Fibroblast of skin of right quadriceps (primary cell): ENCODE measurements at places on chromosomes 2 and 18.
A peak's percentile ranks its signal among the peaks of the same experiment; 100 is the strongest.

DNA sequence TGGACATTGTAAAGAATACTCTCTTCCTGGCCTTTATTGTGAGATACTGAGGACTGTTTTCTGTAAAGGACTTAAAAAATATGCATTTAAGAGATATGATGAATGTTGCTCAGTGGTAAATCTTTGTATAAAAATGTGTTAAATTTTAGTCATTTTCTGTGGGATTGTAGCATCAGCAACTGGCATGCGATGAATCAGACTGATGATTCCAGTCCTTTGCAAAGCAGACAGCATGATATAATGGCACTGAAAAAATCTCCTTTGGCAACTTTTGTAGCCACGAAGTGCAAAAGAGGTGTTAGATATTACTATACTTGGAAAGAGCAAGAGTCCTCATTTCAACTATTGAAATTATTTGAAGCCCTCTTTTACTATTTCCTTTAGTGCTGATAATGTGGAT, 678.7 kb downstream of the PLCL1 start:
- DNase-seq = peak; percentile 66

GRCh38 chr2:241617431-241618154, 19.4 kb downstream of the THAP4 start:
- DNase-seq = no peak

- DNase-seq = no peak
Observed at GRCh38 chr2:3575534-3576262, 638 bp downstream of the RPS7 start.

DNA sequence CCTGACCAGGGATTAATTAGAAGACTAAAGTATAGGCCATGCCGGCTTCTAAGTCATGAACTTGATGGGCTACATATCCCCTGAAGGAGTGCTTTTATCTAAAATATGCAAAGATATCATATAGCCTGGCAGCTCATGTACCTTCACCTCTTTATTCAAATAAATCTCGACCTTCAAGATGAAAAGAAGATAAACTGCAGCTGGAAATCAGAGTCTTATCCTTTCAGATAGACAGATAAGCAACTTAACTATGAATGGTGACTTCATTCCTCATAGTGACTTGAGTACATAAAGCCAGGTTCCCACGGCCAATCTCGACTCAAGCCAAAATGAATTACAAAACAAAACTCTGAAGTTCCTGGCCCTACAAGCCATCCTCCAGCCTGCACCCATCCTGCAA, 165.3 kb upstream of the KLHL29 start:
- no peak for DNase-seq

DNA sequence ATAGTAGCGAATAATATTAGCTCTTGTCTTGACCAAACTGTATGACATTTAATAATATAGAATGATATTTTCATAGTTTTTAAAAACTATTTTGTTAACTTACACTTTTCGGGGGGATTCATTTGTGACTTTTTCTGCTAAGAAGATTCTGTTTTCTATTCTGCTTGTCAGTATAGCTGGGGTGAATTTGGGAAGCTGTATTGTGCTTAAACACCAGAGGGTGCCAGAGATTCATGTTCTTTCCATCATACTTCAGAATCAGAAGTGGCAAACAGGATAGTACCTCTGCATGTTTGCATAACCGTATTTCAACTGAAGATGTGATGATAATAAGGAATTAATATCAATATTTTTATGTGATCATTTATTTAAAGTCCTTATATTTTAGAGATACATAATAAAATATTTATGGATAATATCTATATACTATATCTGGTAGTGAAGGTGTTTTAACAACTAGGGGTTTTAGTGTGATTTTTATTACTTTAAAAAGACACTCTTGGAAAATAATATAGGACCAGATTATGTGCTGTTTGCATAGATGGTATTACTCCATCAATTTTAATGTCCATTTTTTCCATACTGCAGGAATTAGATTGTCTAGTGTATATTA, 81.0 kb downstream of the TAF4B start:
- DNase-seq = peak; percentile 49

GRCh38 chr2:223588251-223588650, 13.9 kb downstream of the SCG2 start:
- no peak for DNase-seq

DNA sequence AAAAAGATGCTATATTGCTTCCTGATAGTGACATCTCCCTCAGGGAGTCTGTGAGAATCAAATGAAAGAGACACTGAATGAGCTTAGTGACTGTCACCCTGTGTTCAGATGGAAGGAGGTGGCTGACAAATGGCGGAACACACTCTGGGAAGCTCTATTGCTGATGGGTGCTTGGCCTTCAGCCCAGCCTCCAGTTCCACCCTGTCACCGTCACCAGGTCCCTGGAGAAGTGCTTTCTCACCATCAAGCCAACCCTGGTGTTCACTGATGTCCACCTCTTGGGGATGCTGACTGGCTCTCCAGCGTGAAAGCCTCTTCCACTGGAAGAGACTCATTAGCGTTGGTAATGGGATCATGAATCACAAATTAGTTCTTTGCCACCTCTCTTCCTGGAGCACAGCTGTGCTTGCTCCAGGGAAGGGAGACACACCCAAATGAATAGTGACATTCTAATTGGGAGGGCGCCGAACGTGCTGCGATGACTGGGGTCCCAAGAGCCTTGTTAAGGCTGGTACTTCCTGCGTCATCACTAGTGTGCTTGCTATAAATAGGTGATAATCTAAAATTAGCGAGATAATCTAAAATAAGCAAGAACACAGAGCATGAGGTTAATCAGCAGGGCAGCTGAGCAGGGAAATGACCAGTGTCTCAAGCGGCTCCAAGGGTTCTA, 154.0 kb downstream of the CLIP4 start:
- DNase-seq = no peak

DNA sequence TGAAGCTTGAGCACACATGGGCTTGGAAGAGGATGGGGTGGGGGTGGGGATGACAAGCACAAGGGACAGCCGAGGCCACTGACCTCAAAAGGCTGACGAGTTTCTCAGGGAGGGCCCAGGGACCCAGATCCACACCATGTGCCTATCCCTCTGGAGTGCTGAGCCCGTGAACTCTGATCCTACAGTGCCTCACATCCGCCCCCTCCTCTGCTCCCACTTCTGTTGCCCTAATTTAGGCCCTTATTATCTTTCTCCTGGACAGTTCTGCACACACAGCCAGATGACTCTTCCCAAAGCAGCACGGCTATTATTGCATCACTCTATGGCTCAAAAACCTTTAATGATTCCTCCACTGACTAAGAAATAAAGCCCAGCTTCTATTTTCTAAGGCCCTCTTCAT, 24.8 kb downstream of the CYRIA start:
- DNase-seq = no peak

DNA sequence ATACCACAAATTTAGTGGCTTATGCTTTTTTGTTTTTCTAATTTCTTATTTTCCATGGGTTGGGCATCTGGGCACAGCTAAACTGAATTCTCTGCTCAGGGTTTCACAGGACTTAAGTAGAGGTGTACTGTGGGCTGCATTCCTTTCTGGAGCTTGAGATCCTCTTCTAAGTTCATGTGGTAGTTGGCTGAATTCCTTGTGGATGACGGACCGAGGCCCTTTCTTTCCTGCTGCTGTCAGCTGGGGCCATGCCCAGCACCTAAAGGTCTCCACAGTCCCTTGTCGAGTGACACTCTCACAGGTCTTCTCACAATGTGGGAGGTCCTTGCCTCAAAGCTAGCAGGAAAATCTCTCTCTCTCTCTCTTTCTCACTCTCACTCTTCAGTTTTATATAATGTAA, 433.5 kb upstream of the LRATD1 start:
- no peak for DNase-seq

- DNase-seq = no peak
Observed at GRCh38 chr2:240280621-240281020, 140.2 kb upstream of the OTOS start.

DNA sequence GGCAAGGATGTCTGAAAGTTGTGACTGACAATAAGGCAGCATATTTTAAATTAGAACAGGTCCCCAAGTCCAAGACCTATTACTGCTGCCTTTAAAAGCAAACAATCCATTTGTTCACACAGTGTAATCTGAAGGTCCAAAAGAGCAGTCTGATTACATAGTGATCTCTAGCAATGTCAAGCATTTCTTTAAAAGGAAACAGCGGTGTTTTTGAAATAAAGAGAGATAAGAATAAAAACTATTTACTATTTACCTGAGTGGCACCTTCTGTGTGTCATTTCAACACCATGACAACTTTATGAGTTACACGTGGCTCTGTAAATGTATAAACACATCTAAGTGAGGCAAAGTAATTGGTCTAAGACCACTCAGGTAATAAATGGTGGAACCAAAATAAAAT, 1009.9 kb upstream of the CNTNAP5 start:
- DNase-seq = no peak

- DNase-seq = no peak
Observed at GRCh38 chr2:100380681-100381080, 36.8 kb downstream of the CHST10 start.

DNA sequence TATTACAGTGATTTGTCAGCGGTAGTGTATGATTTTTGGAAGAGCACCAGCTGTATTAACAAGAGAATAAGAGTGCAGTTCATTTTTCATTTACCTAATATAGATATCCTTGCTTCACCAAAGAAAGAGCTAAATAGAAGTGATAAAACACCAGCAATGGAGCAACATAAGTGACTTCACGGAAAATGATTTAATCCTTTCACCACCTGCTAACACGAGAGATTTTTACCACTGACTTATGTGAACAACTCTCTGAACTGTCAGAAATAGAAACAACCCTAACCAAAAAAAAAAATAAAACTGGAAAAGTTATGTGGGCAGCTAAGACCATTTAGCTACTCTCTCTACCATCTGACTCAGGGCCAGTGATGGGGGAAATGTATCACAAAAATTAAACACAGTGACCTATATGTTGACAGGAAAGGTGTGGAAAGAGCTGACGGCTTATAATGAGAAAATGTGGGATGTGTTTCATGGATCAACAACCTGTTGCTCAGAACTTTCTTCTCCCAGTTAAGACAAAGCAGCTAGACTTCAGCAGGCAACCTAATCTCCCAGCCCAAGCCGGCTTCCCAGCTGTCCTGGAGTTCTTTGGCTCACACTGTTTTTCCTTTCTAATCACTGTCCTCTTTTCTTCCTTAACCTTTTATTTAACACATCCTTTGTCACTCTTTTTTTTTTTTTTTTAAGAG, 272.7 kb downstream of the SS18 start:
- peak; percentile 57 for DNase-seq

DNA sequence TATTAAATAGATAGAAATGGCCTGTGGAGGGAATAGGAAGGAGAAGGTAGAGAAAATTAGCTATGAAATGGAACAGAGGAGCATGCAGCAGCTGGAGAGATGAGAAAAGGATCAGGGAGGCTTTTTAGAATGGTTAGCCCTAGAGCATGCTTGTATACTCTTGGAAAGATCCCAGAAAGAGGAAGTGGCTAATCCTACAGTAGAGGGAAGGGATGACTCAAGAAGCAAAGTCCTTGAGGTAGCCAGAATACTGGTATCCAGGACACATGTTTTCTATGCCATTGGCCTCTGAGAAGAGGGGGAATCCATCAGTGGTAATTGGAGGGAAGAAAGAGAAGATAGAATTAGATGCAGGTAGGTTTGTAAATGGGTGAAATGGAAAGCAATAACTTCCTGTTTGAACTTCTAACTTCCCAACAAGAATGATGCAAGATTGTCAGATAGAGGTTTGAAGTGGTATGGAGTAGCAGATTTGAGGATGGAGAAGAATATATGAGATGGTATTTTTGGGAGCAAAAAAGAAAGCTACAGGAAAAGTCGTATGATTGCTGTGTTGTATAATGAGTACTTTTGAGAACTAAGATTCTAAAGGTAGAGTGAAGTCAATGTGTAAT, 17.1 kb upstream of the OSBPL6 start:
- peak; percentile 58 for DNase-seq

DNA sequence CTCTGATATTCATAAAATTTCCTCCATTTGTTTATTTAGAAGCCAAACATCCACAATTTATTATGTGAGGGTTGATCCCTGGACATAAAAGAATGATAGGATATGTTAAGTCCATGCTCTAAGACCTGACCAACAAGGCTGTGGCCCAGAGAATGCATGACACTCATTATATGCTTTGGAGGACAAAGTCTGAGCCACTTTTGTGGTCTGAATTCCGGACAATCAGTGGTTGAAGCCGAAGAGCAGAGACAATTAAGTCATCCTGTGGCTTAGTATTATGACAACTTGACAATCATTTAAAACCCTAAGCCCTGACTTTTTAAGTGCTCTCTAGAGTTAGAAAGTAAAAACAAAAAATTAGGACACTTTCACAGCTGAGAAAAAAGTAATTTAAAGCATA, 483.3 kb downstream of the PLCL1 start:
- no peak for DNase-seq

GRCh38 chr2:61585383-61585782, 47.2 kb upstream of the XPO1 start:
- DNase-seq = no peak

GRCh38 chr2:71006955-71007799, 12.5 kb upstream of the TEX261 start:
- DNase-seq = no peak

DNA sequence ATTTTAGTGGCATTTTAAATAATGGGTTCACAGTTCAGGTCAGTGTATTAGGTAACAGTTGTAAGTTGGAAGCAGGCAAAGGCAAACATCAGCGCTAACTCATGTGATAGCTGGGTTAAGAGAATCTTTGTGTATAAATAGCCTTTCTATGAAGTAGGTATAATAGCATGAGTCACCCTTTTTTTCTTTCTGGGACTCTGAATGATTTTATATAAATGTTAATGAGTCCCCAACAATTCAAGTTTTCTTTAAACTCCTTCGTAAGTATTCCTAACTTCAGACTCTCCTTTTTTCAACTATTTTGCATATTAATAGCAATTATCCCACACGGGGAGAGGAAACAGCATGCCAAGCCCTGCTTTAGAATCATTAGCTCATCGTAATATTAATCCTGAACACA, 384.3 kb downstream of the PIK3C3 start:
- DNase-seq = no peak

- no peak for DNase-seq
Observed at GRCh38 chr2:130258356-130258755, 60.1 kb upstream of the TUBA3E start.

- DNase-seq = no peak
Observed at GRCh38 chr2:231449503-231450054, 14.7 kb downstream of the NCL start.

DNA sequence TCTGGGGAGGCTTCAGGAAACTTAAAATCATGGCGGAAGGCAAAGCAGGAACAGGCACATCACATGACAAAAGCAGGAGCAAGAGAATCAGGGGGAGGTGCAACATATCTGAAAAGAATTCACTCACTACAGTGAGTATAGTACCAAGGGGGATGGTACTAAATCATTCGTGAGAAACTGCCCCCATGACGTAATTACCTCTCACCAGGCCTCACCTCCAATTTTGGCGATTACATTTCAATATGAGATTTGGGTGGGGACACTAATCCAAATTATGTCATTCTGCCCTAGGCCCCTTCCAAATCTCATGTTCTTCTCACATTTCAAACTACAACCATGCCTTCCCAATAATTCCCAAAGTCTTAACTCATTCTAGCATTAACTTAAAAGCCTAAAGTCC, 740.8 kb upstream of the SOX11 start:
- DNase-seq = no peak

DNA sequence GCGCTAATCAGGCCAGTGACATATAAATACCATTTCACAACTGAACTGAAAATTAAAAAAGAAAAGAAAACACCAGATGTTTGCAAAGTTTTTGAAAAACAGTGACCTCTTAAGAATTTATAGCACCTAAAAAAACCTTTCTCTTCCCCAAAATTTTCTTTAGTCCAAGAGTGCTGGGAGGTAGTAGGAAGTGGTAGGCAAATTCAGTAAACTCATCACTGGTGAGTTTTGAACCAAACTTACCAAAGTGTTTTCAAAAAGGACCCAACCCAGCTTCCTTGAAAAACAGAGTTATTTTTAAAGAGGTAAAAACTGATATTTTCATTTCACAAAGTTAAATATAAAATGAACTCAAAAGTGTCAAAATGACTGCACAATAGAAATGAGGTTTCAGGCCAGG, 90.4 kb downstream of the TMEM247 start:
- no peak for DNase-seq
